ENCODE measurements at places on chromosomes 1 and 21.

- H3K36me3 ChIP-seq = no peaks in the 10 kb centered on the region
- H3K27ac ChIP-seq = no peak overlapping the region
- peaks cover 10% of the 10 kb centered on the region for H3K4me1 ChIP-seq
- no peaks in the 10 kb centered on the region for H3K27me3 ChIP-seq
- no peak for DNase-seq
- H3K4me3 ChIP-seq = no peak overlapping the region
Observed at GRCh38 chr1:114082304-114082630, 71.4 kb downstream of the SYT6 start.

GRCh38 chr1:115299266-115299665, 38.8 kb downstream of the NGF start:
- no peaks in the 10 kb centered on the region for H3K36me3 ChIP-seq
- H3K4me3 ChIP-seq = no peak overlapping the region
- no peak overlapping the region for H3K27ac ChIP-seq
- H3K27me3 ChIP-seq = no peaks in the 10 kb centered on the region
- peaks cover 3% of the 10 kb centered on the region for H3K4me1 ChIP-seq

GRCh38 chr1:230224101-230224960, 157.3 kb downstream of the GALNT2 start:
- H3K36me3 ChIP-seq = no peaks in the 10 kb centered on the region
- peaks cover 4% of the 10 kb centered on the region for H3K4me1 ChIP-seq
- no peaks in the 10 kb centered on the region for H3K27me3 ChIP-seq

GRCh38 chr1:176567190-176567794, 104.3 kb downstream of the PAPPA2 start:
- no peak for DNase-seq
- no peak overlapping the region for H3K27ac ChIP-seq
- no peaks in the 10 kb centered on the region for H3K36me3 ChIP-seq
- H3K4me1 ChIP-seq = no peaks in the 10 kb centered on the region

DNA sequence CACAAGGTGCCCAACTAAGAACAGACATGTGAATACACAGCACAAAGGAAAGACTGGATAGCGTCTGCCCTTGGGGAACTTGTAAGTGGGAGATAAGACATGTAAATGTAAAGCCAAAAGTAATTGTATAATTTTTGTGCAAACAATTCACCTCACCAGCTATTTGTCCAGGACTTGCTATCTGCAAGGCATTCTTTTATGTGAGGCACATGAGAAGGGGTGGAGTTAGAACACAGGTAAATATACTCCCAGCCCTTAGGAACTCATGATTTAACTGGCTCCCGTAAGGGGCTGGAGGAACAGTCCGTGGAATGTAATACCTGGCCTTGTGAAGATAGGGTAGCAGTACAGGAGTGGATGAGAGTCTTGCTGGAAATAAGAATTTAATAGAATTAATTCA, 61.3 kb downstream of the CDK18 start:
- peaks cover 1% of the 10 kb centered on the region for H3K4me1 ChIP-seq
- DNase-seq = no peak
- no peak overlapping the region for H3K4me3 ChIP-seq
- H3K27ac ChIP-seq = no peak overlapping the region
- H3K27me3 ChIP-seq = peaks cover 28% of the 10 kb centered on the region

DNA sequence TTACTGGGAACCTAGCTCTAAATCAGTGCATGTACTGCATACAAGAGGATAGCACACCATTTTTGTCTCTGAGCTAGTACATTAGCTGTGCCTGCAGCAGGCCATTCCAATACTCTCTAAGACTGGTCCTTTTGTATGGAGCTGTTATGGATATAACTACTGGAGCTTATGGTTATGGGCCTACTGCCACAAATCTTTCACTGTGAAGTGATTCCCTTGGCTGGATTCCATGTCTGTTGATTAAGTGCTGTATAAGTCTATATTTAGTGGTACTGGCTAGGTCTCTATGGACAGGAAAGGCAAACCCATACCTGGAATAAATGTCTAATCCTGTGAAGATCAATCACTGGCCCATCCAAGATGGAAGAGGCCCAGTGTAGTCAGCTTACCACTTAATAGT, 12.0 kb downstream of the ZFYVE9 start:
- no peak overlapping the region for H3K27ac ChIP-seq
- no peaks in the 10 kb centered on the region for H3K4me1 ChIP-seq
- DNase-seq = no peak
- no peaks in the 10 kb centered on the region for H3K27me3 ChIP-seq
- H3K36me3 ChIP-seq = no peaks in the 10 kb centered on the region

GRCh38 chr1:63822540-63822939, 48.7 kb downstream of the ROR1 start:
- no peak for DNase-seq
- peaks cover 5% of the 10 kb centered on the region for H3K4me1 ChIP-seq
- no peak overlapping the region for H3K4me3 ChIP-seq
- no peaks in the 10 kb centered on the region for H3K36me3 ChIP-seq
- no peak overlapping the region for H3K27ac ChIP-seq

DNA sequence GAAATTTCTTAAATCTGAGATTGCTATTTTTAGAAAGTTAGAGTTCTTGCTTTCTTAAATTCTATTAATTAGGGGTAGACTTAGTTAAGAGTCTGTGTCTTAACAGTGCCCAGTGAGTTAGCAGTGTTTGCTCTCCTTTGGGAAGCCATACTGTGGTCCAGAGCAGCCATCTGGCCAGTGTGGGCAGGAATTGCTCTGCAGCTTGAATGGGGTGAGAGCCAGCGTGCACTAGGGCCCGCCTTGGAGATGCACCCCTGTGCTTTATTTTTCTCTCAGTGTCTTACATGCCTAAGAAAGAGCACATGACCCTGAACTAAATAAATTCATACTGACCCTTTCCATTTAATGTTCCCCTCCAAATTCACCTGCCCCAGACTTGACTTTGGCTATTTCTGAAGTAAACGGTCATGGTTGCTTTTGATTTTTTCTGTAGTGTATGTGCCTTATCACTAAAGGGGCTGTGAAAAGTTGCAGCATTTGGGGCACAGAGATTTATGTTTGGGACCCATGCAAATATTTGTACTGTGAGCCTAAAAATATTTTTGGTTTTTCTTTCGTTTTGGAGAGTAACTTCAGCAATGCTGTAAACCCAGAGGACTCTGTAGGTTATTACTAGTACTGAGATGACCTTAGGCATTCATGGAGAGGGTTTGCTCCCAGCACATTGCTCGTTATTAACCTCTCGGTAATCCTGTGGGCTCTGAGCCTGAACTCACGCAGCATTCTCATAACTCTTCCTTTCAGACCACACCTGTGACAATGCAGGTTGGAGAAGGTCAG, 21.3 kb upstream of the KCNQ4 start:
- H3K27ac ChIP-seq = no peak overlapping the region
- no peaks in the 10 kb centered on the region for H3K27me3 ChIP-seq
- H3K4me3 ChIP-seq = no peak overlapping the region
- no peaks in the 10 kb centered on the region for H3K4me1 ChIP-seq
- no peak for DNase-seq
- peaks cover 26% of the 10 kb centered on the region for H3K36me3 ChIP-seq

GRCh38 chr1:116006486-116006964, 30.2 kb downstream of the SLC22A15 start:
- DNase-seq = no peak
- H3K4me1 ChIP-seq = no peaks in the 10 kb centered on the region
- H3K36me3 ChIP-seq = no peaks in the 10 kb centered on the region
- no peak overlapping the region for H3K4me3 ChIP-seq
- no peaks in the 10 kb centered on the region for H3K27me3 ChIP-seq

- DNase-seq = no peak
- H3K27me3 ChIP-seq = no peaks in the 10 kb centered on the region
- peaks cover 30% of the 10 kb centered on the region for H3K36me3 ChIP-seq
- no peak overlapping the region for H3K4me3 ChIP-seq
- H3K4me1 ChIP-seq = no peaks in the 10 kb centered on the region
- no peak overlapping the region for H3K27ac ChIP-seq
Observed at GRCh38 chr1:26945728-26946127, 14.5 kb downstream of the KDF1 start.

DNA sequence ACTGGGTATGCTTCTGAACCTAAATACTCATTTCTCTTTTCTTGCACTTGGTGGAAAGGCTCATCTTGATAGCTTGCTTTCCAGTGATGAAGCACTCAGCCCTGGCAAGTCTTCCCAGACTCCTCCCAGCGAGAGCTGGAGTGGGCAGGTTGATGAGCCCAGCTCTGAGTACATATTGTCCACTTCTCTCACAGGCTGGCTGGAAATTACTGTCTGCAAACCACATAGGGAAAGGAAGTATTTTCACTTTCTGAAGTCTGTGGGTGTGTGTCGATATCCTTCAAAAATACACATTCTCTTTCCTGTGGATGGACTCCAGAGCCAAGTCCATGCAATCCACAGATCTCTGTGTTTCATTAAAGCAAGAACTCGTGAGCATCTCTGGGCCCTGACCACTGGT, 38.7 kb upstream of the CNTN2 start:
- no peak for DNase-seq
- no peaks in the 10 kb centered on the region for H3K27me3 ChIP-seq
- H3K27ac ChIP-seq = no peak overlapping the region
- no peak overlapping the region for H3K4me3 ChIP-seq
- H3K36me3 ChIP-seq = no peaks in the 10 kb centered on the region

DNA sequence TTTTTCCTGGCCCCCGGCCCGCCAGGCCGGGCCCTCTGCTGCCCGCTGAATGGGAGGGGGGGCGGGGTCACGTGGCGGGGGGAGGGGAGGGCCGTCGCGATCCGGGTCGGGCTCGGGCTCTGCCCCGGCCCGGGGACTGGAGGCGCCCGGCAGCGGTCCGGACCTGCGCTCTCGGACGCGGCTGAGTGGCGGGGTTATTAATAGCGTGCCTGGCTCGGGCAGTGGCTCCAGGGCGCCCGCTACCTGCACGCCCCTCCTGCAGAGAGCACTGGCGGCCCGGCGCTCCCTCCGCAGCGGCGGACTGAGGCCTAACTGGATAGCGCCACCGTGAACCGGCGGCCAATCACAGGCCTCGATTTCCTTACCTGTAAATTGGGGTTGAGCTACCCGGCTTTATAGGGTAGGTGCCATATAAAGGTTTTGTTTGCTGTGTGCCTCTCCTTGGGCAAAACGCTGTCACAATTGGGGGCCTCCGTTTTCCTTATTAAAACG, 28.1 kb downstream of the AHDC1 start:
- H3K4me3 ChIP-seq = peak overlapping the region; percentile 53
- H3K27me3 ChIP-seq = no peaks in the 10 kb centered on the region
- no peak overlapping the region for H3K27ac ChIP-seq
- H3K4me1 ChIP-seq = peaks cover 24% of the 10 kb centered on the region

GRCh38 chr1:223225061-223225460, 82.0 kb upstream of the TLR5 start:
- H3K27ac ChIP-seq = no peak overlapping the region
- no peaks in the 10 kb centered on the region for H3K4me1 ChIP-seq
- H3K4me3 ChIP-seq = no peak overlapping the region
- no peaks in the 10 kb centered on the region for H3K27me3 ChIP-seq

GRCh38 chr1:222644636-222644980, 26.7 kb downstream of the MIA3 start:
- DNase-seq = no peak
- no peak overlapping the region for H3K27ac ChIP-seq
- no peaks in the 10 kb centered on the region for H3K27me3 ChIP-seq
- H3K36me3 ChIP-seq = no peaks in the 10 kb centered on the region

DNA sequence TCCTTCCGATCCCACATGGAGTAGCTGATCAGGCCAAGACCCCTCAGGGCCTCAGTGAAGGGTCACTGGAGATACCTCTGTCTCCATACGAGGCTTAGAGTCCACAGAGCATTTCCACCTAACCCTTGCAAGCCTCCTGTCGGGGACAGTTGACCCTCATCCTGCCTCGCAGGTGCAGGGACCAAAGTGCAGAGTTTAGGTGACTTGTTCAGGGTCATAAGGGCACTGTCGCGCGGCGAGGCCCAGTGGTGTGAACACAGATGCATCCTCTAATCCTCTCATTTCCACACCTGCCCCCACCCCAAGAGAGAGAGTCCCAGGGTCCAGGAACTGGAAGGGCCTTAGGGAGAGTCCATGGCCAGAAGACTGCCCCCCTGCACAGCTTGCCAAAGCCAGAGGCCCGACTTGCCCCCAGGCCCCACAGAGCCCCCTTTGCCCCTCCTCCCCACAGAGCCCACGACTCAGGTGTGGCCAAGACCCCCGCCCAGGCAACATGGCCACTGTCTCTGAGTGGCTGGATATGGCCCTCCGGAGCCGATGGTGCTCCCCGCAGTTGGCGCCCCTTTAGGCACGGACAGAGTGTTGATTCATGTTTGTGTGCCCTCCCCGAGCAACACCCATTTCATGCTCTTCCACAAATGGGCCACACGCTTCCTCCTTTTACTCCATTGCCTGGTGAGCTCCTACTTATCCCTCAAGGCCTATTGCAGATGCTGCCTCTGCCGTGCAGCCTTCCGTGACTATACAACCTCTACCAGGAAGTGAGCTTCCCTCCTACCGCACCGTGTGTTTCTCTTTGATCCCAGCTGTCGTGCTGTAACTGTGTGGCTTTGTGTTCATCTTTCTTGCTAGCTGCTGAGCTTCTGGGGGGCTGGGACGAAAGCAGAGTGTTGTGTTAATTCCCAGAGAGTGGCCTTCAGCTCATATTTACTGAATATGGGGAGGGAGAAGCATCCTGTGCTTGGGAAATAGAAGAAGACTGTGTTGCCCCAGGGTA, 1.7 kb downstream of the TRPM2 start:
- no peak overlapping the region for H3K27ac ChIP-seq
- H3K36me3 ChIP-seq = no peaks in the 10 kb centered on the region
- H3K4me3 ChIP-seq = no peak overlapping the region
- no peak for DNase-seq
- peaks cover 1% of the 10 kb centered on the region for H3K27me3 ChIP-seq
- H3K4me1 ChIP-seq = no peaks in the 10 kb centered on the region

DNA sequence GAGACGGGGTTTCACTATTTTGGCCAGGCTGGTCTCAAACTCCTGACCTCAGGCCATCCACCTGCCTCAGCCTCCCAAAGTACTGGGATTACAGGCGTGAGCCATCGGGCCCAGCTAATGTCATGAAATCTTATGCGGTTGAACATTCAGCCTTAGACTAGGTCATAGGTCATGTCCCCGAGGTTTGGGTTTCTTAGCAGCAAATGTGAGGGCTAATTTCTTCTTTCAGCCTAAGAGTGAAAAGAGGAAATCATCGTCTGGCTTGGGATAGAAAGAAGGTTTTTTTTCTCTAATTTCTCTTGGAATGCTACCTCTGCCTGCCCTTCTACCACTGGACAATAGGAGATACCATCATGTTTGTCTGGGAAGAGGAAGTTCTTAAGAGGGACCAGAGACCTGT, 18.0 kb upstream of the PIK3CD start:
- no peaks in the 10 kb centered on the region for H3K27me3 ChIP-seq
- DNase-seq = no peak
- no peak overlapping the region for H3K4me3 ChIP-seq

GRCh38 chr1:9798236-9799130, 25.3 kb downstream of the CLSTN1 start:
- no peak overlapping the region for H3K27ac ChIP-seq
- no peaks in the 10 kb centered on the region for H3K4me1 ChIP-seq
- DNase-seq = no peak
- H3K36me3 ChIP-seq = no peaks in the 10 kb centered on the region

GRCh38 chr1:52139817-52140540, 1.9 kb upstream of the ZFYVE9 start:
- no peak overlapping the region for H3K27ac ChIP-seq
- H3K36me3 ChIP-seq = no peaks in the 10 kb centered on the region
- H3K4me1 ChIP-seq = no peaks in the 10 kb centered on the region
- DNase-seq = no peak

GRCh38 chr1:177645491-177646190, 324.2 kb downstream of the SEC16B start:
- no peaks in the 10 kb centered on the region for H3K4me1 ChIP-seq
- H3K27me3 ChIP-seq = no peaks in the 10 kb centered on the region
- H3K4me3 ChIP-seq = no peak overlapping the region

GRCh38 chr21:38121888-38122720, 134.7 kb upstream of the KCNJ15 start:
- no peak for DNase-seq
- no peaks in the 10 kb centered on the region for H3K4me1 ChIP-seq
- H3K27me3 ChIP-seq = no peaks in the 10 kb centered on the region
- H3K27ac ChIP-seq = no peak overlapping the region

All from iPS DF 6.9 (cell line).